Esophagus squamous epithelium (tissue), 5 donors: ENCODE measurements at places on chromosomes 16 and 17.

DNA sequence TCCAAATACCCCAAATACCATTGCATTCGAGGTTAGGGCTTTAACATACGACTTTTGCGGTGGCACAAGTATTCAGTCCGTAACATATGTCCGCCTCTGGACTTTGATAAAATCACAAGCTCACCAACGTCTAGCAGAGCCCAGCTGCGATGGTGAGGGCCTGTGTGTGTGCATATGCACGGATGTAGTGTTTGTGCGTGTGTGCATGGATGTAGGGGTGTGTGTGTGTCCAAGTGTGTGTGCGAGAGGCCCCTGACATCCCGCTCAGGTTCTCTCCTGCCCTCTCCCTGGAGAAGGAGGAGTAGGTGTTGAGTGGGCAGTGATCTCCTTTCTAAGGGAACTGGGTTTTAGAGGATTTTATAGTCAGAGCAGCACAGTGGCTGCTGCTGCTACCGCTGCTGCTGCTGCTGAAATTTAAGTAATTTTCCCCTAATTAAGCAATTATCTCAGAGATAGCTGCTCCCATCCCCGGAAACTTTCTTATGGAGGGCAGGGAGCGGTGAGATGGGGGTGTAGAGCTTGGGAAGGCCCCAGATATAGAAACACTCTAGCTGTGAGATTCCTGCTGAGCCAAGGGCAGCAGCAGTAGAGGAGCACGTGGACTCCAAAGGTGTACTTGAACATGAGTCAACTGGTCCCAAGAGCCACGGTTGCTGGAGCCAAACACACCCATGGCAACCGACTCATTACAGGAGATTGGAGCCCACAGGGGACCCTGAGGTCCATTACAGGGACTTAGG, 121.7 kb upstream of the SDK2 start:
- no peak for DNase-seq

- no peak for DNase-seq
Observed at GRCh38 chr16:66292241-66292935, 74.1 kb upstream of the CDH5 start.

- DNase-seq: no peak
Observed at GRCh38 chr17:73802314-73802713, 158.1 kb upstream of the SDK2 start.

- DNase-seq: no peak
Observed at GRCh38 chr16:83792391-83792790, 15.4 kb upstream of the HSBP1 start.

GRCh38 chr16:11800382-11800718, 3.3 kb upstream of the ZC3H7A start:
- DNase-seq: no peak

DNA sequence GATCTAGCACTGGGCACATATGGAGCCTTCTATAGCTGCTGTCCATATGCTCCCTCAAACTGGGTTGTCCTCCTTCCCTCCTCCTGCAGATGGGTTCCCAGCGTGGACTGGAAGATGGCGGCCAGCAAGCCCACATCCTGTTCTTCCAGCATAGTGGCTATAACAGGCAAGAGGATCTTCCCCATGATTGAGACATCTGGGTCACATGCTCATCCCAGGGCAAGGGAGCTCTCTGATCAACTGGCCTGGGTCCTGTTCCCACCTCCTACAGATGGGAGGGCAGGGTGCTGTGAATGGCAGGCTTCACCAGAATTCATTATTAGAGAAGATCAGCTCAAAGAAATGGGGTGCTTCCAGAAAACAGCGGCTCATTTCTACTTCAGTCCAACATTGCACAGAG, 210.2 kb downstream of the PARN start:
- no peak for DNase-seq

GRCh38 chr16:21708533-21709115, 44.9 kb downstream of the OTOA start:
- peak; percentile 3 for DNase-seq

DNA sequence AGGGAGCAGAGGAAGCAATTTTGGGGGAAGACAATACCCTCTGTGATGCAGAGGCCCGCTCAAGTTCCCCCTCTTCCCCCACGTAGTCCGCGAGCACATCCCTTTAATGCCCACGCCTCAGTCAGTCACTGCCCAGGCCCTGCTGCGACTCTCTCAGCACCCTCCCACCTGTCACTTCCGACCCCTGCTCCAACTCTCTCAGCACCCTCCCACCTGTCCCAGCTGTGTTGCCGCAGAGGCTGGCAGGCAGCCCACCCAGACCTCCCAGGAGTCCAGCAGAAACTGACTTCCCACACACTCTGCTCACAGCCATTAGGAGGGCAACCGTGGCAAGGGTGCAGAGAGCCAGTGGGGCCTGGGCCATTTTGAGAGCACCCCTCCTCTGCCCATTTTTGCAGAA, 92.7 kb downstream of the WSCD1 start:
- DNase-seq: no peak
